ENCODE measurements at places on chromosomes 4 and X.

DNA sequence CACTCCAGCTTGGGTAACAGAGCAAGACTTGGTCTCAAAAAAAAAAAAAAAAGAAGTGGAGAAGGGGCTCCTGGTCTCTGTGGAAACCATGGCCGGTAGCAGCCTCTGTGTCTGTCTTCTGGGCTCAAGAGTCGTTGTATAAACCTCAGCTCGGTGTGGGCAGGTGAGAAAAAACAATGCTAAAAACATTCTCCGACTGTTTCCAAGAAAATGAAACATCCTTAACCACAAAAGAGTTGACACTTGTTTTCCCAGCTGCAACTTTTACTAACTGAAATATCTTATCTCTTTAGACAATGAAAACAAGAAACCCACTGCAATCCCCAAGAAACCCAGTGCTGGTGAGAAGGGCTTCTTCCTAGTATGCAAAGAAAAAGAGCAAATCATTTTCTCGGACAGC is 26.2 kb downstream of the CD99 start:
- no peak for DNase-seq

- DNase-seq: no peak
These were observed 36.1 kb downstream of the CLNK start for GRCh38 chr4:10648479-10648878.

DNA sequence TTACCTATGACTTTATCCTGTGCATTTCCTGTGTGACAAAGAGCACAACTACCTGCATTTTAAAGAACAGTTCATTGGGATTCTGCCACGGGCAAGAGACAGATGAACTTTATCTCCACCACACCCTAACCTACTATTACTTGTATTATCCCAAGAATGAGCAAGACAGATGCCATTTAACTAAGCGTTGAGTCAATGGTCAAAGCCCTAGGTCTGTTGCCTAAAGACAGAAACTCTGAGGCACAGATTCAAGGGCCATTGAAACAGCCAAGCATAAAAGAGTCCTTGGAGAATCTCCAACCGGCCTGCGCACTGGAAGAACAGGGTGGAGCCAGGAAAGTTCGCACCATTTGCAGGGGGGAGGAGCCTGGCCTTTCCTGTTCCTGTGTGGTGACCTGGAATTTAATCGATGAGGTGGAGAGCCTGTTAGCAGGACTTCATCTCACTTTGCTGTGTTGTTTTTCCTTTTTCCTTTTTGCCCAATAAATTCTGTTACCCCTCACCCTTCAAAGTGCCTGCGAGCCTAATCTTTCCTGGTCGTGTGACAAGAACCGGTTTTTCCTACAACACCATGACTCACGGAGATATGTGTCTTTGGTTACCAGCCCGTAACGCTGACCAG is 146.4 kb upstream of the DIAPH2 start:
- no peak for DNase-seq

GRCh38 chrX:129071390-129071789 is 451.9 kb downstream of the SMARCA1 start:
- no peak for DNase-seq

DNA sequence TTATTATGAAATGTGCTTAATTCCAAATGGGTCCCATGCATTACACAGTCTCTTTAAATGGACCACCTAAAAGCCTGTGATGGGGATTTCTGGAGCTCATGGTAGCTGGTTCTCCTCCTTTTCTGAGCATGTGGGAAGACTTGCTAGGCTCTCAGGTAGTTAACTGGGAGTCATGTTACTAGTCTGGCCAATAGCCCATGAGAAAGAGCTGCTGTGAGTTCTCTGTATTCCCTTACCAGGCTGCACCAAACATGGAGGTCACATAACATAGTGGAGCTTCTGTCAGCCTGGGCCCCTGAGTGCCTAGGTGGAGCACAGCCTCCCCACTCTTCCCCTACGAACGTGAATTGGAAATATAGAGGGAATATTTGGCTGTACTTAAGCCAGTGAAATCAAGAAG is 198.4 kb downstream of the MAML3 start:
- no peak for DNase-seq

DNA sequence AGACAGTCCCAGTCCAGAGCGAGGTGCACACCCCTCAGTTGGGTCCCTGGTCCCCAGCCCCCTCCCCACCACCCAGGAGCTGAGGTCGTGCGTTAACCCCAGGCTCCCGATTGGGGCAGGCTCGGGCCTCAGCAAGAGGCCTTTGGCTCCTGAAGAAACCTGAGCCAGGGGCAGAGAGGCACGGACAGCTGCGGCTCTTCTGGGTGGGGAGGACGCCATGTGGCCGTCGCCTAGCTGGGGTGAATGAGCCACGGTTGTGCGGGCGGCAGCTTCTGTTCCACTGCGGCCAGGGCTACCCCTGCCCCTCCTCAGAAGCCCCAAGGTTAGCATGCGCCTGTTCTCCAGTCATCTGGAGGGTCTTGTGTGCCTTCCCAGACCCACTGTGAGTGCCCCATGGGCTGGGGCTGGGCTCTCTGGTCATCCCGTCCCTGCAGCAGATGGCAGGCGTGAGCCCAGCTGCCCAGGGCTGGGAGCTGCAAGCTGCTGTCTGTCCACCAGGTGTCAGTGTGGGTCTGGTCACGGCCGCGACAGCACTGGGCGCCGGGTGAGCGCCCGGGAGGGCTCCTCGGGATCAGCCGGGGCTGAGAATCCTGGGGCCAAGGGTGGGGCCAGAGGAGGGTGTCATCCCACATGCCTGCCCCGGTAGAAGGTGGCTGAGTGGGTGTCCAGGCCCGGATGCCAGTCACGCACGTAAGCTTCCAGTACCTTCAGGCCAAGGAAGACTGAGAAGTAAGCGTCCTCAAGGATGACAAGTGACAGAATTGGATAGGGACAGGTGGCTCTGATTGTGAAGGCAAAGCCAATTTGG is 21.9 kb downstream of the ATP2B3 start:
- DNase-seq: peak; percentile 30

DNA sequence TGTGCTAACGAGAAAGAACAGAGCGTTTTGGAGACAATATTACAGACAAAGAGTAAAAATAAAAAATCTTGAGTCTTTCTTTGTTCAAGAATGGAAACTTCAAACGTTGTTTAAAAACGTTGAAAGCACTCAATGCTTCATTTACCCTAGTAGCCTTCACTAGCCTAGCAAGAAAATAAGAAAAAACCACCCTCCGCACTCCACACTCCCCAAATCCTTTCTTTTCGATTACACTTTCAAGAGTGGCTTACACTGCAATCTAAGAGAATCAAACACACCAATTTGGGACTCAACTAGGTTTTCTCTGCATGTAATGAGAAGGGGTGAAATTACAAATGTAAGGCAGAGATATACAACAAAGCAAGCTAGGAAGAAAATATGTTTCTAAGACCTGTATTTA is 4.7 kb downstream of the TMSB4X start:
- no peak for DNase-seq

- no peak for DNase-seq
These were observed 332.0 kb downstream of the GRXCR1 start for GRCh38 chr4:43224559-43224958.

GRCh38 chr4:157509341-157509740 is 288.8 kb downstream of the GRIA2 start:
- no peak for DNase-seq

- DNase-seq: no peak
These were observed 3.3 kb downstream of the TRIM2 start for GRCh38 chr4:153207567-153207966.

- no peak for DNase-seq
These were observed 6.5 kb upstream of the ARHGAP6 start for GRCh38 chrX:11672213-11672612.

- no peak for DNase-seq
These were observed 155.1 kb downstream of the PPP3CA start for GRCh38 chr4:101192244-101192643.

- no peak for DNase-seq
These were observed 1311.6 kb downstream of the RAPGEF2 start for GRCh38 chr4:160414496-160414895.

Data from activated T-cell treated with anti-CD3 and anti-CD28 coated beads for 4 hours (primary cell).